ENCODE measurements at places on chromosomes 1 and 21.

DNA sequence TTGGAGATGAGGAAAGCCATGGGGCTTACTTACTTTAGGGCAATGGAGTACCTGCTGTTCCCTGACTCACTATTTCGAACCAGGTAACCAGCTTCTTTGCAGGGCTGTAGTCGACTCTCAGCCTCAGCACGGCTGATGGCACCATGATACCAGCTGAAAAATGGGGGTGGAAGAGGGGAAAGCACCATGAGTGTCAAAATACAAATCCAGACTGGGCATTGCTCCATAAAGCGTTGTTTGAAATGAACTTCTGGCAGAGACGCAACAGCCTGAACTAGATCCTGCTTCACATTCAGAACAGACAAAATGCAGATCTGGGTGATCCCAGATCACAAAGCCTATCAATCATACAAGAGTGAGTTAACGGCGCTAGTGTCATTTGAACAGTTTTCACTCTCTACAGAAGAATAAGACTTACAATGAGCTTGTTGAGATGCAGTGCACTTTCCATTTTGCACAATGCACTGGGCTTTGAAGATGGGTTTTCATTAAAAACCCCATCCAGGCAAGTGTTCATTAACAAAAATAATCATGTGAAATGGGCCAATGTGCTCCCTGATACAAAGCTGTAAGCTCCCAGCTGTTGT, 16.0 kb upstream of the TDRD10 start:
- no peak for DNase-seq

GRCh38 chr1:82778612-82779011, 977.9 kb downstream of the ADGRL2 start:
- DNase-seq = peak; percentile 8

GRCh38 chr1:155254714-155255242, 505 bp downstream of the ENTREP3 start:
- no peak for DNase-seq

GRCh38 chr1:16155537-16156410, at the start of gene EPHA2:
EPHA2 (minus strand) TSS chr1:16156069; CDS start chr1:16155932, 137 bp downstream.
- peak; percentile 80 for DNase-seq

DNA sequence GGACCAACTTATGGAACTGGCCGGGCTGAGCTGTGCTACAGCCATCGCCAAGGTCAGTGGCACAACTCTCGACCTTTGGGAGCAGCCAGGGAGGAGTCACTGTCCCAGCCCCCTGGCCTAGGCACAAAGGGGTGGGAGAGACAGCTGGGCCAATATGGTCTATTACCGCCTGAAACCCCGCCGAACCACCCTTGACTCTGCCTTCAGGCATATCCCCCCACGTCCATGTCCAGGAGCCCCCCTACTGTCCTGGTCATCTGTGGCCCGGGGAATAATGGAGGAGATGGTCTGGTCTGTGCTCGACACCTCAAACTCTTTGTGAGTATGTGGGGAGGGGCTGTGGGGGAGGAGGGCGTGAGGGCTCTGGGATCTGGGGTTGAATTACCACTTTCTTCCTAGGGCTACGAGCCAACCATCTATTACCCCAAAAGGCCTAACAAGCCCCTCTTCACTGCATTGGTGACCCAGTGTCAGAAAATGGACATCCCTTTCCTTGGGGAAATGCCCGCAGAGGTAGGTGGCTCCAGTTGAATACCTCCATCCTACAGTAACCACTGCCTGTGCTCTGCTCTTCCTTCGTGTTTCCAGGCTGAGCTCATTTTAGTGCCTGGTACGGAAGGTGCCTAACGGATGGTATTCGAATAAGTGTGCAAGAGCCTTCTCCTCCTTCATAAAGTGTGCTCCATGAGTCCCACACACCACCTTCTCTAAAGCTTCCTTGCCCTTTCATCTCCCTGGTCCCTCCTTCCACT, 758 bp downstream of the NAXE start:
- no peak for DNase-seq

GRCh38 chr1:11333631-11334030, 60.6 kb downstream of the UBIAD1 start:
- no peak for DNase-seq

DNA sequence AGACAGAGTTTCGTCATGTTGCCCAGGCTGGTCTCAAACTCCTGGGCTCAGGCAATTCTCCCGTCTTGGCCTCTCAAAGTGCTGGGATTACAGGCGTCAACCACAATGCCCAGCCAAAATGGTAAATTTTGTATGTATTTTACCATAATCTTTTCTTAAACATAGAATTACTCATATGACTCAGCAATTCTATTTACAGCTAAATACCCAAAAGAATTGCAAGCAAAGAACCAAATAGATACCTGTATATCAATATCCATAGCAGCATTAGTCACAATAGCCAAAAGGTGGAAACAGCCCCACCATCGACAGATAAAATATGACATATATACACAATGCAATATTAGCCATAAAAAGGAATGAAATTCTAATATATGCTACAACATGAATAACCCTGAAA, 36.5 kb downstream of the TESK2 start:
- DNase-seq = no peak

GRCh38 chr1:231951374-231951773, 324.8 kb downstream of the DISC1 start:
- DNase-seq = peak; percentile 76

- DNase-seq = peak; percentile 68
Observed at GRCh38 chr1:186948535-186948934, 119.8 kb downstream of the PLA2G4A start.

GRCh38 chr1:10973552-10973951, 38.9 kb upstream of the TARDBP start:
- DNase-seq = no peak

GRCh38 chr1:50214717-50215116, 106.0 kb downstream of the ELAVL4 start:
- no peak for DNase-seq

GRCh38 chr1:179314928-179315327, 21.3 kb downstream of the SOAT1 start:
- DNase-seq = no peak

DNA sequence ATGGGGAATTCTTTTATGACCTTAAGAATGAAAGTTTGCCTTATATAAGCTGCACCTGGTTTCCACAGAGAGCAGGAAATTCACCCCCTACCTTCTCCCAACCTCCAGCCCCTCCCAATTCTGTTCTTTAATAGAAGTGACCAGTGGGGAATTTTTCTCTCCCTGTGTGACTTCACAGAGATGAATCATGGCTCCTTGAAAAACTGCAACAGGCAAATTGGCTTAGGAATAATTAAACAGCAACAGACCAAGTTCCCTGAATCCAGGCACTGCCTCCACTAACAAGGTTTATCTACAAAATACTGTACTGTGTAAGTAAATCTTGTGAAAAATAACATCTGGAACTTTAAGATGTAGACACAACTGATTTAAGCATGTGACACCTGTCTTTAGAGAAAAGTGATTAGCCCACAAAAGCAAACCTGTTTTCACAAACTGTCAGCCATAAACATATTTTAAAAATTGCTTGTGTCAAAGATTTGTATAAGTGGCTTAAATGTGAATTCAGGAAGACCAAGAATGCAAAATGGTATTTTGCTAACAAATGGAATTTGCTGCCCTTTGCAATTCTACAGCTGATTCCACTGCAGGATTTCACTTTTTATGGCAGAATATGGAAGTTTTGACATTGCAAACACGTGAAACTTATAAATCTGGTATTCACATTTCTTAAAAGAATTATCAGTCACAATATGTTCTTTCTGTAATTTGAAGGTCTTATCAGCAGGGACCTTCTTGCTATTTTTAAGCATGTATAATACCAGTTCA, 54.0 kb downstream of the ALG14 start:
- DNase-seq = no peak

- no peak for DNase-seq
Observed at GRCh38 chr1:167221126-167221737, 546 bp downstream of the POU2F1 start.

DNA sequence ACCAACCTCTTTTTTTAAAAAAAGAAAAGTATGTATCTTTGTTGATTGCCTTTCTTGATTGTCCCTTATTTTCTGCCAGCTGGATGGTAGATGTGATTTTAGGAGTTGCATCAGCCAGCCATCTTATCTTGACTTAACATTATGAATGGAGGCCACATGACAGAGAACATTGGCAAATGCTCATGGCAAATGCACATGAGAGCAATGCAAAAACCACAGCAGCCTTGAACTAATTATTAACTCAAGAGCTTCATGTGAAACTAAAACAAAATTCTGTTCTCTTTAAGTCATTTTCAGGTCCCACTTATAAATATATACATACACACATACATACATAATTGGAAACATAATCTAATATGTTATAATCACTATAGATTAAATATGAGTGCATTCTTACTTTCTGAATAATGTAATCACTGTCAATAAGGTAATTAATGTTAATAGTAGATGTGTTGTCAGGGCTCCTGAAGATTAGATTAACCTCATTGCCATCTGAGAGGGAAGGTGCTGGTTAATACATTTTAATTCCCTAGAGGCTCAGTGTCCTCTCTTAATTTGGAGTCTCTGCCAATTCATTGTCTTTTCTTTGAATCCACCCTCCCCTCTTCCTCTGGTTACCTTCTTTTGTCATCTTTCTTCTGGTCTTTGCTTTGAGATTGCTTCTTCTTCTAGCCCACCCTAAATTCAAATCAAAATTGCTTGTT, 962.2 kb downstream of the ADGRL2 start:
- no peak for DNase-seq

DNA sequence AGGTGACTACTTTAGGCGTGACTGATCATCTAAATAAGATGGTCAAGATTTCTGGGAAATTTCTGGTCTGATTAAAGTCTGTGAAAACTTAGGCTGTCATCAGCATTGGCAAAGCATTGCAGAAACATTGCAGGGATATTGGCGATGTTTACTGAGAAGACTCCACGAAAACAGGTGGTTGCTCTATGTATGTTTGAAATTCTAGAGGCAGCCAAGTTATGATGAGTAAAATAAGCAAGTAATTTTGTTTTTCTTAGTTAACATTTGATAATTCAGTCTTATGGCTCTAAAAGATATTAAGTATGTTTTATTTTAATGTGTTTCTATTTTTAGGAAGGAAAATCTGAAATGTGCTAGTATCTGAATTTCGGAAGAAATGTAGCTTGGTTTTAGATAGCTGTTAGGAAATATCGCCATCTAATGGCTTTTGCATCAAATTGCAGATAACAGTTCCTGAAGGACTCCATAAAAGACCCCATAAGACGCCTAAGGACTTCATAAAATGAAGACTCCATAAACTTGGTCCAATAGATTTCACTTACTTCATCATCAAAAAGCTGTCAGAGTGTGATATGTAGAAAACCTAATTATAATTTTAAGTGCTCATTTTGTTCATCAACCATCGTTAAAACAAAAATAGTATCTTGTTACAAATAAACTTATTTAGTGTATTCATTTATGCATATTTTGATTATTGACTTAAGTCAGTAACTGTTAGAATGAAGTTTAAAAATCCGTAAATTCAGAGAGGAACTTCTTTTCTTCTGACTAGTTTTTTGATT, 344.6 kb downstream of the RYR2 start:
- no peak for DNase-seq

DNA sequence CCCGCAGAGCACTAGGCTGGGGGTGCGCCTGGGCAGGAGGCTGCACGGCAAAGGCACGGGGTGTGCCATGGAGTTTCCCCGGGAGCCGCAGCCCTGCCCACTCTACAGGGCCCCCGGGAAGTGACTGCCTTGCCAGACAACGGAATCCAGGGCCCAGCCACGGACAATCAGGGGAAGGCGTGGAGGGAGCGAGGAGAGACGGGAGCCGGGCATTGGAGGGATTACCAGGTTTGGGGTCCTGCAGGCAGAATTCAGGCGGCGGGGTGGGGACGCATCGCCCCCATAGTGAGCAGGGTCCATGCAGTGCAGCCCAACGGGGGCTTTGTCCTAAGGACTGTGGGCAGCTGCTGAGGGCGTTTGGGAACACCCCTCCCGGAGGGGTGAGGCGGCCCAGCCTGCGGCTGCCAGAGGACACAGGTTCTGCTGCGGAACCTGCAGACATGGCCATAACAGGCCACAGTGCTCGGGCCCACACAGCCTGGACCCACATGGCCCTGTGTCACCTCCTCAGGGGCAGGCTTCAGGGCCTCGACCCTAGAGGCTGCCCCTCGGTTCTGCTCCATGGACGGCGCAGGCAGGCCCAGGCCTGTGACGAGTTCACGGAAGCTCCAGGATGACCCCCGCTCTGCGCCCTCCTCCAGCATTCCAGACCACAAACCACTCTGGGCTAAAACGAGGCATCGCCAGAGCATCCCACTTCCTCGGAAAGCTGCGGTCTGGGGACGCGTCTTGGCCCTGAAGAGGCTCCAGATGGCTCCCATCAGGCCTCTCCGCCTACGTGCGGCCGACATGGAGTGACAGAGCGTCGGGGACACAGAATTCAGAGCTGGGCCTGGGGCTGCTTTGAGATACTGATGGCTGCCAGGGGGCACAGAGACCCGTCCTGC, 54.5 kb downstream of the COL6A1 start:
- DNase-seq = peak; percentile 40

- no peak for DNase-seq
Observed at GRCh38 chr1:30998887-30999286, 66.6 kb downstream of the PUM1 start.

GRCh38 chr1:199089393-199090122, 450.7 kb downstream of the PTPRC start:
- DNase-seq = no peak

DNA sequence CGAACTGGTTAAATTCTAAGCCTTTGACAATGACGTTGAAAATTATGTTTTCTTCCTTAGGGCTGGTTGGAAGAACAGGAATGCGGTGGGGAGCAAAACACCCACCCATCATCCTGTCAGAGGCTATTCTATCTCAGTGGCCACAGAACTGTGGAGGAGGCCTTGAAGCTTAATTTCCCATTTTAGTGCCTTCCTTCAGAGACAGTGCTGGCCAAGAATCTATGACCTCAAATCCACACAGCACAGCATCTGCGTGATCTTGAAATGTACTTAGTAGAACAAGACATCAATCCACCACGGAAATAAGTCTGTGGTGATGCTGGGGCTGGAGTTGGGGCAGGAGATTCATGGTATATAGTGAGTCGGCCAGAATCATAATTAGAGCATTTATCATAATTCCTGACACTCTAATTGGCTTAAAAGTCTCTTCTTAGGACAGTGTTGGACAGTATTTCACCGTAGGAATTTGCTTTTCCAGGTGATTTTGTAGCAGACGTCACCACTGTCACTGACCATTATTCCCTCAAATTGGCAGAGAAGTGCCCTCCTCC, 113.1 kb downstream of the KCNJ6 start:
- DNase-seq = no peak

GRCh38 chr1:34983700-34984355, 1.3 kb downstream of the TMEM35B start:
- no peak for DNase-seq
